ENCODE measurements at places on chromosomes 1 and 21. TPM values are rescaled to one million over a fixed set of nuclear protein-coding genes. Genes with fewer than 3 reads are reported as not detected.

GRCh38 chr1:149923626-149924025 is 4.0 kb downstream of the SF3B4 start:
- no peak for DNase-seq

GRCh38 chr1:59379371-59379728 is 82.5 kb downstream of the FGGY start:
- DNase-seq: no peak

- DNase-seq: no peak
These were observed 17.3 kb upstream of the IRF2BP2 start for GRCh38 chr1:234627009-234627950.

PPFIA4 gene
- polyA plus RNA-seq: 7.4 TPM

SLC9C2 gene
- 0.10 TPM for polyA plus RNA-seq
